ENCODE measurements at places on chromosomes 1 and 21.

GRCh38 chr21:25557180-25557579 is 50.1 kb downstream of the MRPL39 start:
- no peak for DNase-seq

GRCh38 chr21:37230632-37231248 is 36.4 kb downstream of the VPS26C start:
- no peak for DNase-seq

DNA sequence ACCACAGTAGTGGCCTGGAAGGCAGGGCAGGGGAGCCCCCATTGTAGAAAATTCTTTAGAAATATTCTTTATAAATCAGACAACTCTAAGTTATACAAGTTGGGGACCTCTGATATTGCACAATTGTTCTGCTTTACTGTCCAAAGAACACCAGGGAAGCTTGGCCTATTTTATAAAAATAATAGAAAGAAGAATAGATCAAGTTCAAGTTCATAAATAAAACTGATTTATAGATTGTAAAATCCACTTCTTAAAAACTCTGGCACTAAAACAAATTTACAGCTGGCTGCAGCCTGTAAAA is 55.0 kb upstream of the GALNT2 start:
- no peak for DNase-seq

- no peak for DNase-seq
Observed at GRCh38 chr1:56084246-56084645, 495.1 kb downstream of the PLPP3 start.

GRCh38 chr1:77347646-77348045 is 65.8 kb downstream of the AK5 start:
- DNase-seq: peak; percentile 93

GRCh38 chr1:198416296-198416695 is 124.2 kb downstream of the ATP6V1G3 start:
- DNase-seq: no peak

GRCh38 chr1:52550447-52550846 is 2.4 kb downstream of the TUT4 start:
- DNase-seq: no peak
